ENCODE measurements at places on chromosomes 4 and X.

GRCh38 chrX:155662282-155662681, 49.5 kb upstream of the TMLHE start:
- no peak for DNase-seq

- DNase-seq: no peak
Observed at GRCh38 chrX:103480526-103480925, 38.8 kb downstream of the RAB40A start.

DNA sequence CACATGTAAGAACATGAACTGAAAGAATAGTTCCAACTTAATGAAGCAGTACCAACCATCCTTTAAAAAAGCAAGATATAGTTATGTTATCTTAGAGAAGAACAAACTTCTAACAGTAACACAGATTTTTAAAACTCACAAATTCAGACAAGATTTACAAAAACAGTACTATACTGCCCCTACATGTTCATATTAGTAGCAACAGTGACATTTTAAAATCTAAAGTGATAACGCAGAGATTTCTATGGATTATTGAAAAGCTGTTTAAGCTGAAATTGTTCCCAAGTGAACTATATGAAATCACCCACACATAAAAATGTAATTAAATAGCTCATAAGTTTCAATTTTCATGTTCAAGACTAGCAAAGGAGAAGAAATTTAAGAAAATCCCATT, 166.0 kb downstream of the FBXW7 start:
- DNase-seq: no peak

DNA sequence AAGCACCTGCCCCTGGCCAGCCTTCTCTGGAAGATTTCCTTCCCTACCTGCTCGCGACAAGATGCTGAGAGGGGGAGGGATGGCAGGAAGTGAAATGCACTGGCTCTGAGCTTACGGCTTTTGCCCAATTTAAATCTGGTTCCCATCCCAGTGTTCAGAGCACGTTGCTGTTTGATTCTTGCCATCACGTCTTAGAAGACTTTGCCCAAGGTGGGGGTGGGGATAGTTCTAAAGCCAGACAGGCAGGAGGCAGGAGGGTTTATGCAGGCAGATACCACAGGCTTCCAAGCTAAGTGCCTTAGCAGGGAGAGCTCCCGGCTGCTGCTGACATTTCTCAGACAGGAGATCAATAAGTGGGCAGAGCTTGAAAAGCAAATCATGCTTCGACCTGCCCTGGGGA, 393.9 kb downstream of the MID1IP1 start:
- DNase-seq: no peak

All from suppressor macrophage treated with lipopolysaccharide for 4 hours (primary cell).